Left lung (tissue), 14 donors: ENCODE measurements at places on chromosomes 16 and 17. TPM values are rescaled to one million over a fixed set of nuclear protein-coding genes. Genes with fewer than 3 reads are reported as not detected.

DNA sequence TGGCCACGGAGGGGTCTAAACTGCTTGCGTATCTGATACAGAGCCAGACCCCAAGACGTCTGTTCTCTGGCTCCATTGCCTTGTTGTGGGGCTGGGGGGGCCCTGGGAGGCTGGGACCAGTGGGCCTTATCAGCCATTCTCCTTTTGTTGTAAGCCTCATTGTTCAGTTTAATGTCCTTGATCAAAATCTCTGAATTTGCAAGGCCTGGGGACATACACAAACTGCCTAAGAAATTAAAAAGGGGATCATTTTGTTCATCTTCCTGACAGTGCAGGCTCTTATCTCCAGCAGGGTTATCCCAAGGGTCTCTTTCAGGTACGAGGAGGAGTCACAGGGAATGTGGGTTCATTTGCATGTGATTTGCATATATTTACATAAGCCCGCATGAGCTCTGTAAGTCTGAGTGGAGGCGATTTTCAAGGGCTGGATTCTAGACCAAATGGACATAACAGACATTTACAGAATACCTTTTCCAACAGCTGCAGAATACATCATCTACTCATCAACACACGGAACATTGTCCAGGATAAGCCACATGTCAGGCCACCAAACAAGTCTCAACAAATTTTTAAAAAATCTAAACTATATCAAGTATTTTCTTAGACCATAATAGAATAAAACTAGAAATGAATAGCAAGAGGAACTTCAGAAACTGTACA is 269.8 kb downstream of the RBFOX1 start:
- H3K36me3 ChIP-seq, result no peaks in the 10 kb centered on the region
- H3K27me3 ChIP-seq, result no peaks in the 10 kb centered on the region
- no peak for DNase-seq
- no peak overlapping the region for H3K27ac ChIP-seq
- H3K4me1 ChIP-seq, result no peaks in the 10 kb centered on the region

DNA sequence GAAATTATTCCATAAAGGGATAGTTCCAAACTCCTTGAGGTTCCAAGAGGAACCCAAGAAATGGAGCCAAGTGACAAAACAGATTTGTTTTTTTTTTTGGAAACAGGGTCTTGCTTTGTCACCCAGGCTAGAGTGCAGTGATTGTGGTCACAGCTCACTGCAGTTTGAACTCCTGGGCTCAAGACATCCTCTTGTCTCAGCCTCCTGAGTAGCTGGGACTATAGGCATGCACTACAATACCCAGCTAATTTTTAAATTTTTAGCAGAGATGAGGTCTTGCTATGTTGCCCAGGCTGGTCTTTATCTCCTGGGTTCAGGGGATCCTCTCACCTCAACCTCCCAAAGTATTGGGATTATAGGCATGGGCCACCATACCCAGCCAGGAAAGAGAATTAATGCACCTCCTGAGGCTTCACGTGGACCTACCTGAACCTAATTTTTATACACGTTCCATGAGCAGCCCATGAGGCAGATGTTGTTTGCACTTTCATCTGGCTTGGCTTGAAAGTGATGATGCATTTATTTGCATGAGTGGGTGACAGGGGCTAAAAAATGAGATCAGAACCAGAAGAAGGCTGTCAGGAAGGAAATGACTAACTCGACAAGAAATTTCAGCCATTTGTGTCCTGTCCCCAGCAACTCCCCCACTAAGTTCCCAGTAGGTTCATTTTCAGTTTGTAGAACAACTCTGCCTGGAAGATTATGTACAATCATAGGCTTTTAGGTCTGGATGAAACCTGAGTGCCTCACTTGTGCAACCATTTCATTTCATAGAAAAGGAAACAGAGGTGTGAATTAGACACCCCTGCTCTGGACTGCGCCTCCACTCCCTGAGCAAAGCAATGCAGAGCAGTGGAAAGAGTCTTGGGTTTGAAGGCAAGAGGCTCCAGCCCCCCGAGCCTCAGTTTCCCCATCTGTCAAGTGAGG is 10.3 kb upstream of the IRF8 start:
- H3K27me3 ChIP-seq, result peaks cover 27% of the 10 kb centered on the region
- H3K4me1 ChIP-seq, result peaks cover 4% of the 10 kb centered on the region
- H3K27ac ChIP-seq, result no peak overlapping the region
- no peak overlapping the region for H3K4me3 ChIP-seq
- H3K36me3 ChIP-seq, result no peaks in the 10 kb centered on the region

DNA sequence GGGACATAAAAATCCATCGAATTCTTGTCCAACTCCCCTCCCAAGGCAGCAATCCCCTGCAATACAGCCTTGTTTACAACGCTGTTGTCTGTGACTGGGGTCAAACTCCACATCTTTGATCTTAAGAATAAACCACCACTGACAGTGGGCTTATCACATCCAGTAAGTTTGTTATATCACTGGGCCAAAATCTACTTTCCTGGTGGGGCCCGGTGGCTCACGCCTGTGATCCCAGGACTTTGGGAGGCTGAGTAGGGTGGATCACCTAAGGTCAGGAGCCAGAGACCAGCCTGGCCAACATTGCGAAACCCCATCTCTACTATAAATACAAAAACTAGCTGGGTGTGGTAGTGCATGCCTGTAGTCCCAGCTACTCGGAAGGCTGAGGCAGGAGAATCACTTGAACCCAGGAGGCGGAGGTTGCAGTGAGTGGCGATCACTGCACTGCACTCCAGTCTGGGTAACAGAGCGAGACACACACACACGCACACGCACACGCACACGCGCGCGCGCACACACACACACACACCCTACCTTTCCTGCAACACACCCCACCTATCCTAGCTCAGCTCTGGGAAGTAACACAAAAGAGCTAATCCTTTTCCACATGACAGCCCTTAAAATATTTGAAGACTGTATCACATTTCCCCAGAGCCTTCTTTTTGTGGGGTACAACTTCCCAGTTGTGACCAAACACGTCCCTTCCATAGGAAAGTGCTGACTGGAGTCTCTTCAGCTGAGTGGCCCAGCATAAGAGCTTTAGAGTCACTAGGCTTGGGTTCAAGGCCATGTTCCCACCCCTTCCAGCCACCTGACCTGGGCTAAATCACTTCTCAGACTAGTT is 20.9 kb upstream of the ABCC1 start:
- no peak overlapping the region for H3K27ac ChIP-seq
- H3K4me3 ChIP-seq, result no peak overlapping the region
- no peaks in the 10 kb centered on the region for H3K4me1 ChIP-seq
- no peaks in the 10 kb centered on the region for H3K36me3 ChIP-seq
- no peaks in the 10 kb centered on the region for H3K27me3 ChIP-seq

Gene VWA3A
- polyA plus RNA-seq, result 7.1 TPM

Gene FBXL16
- 1.1 TPM for polyA plus RNA-seq

- no peak overlapping the region for H3K27ac ChIP-seq
- H3K27me3 ChIP-seq, result no peaks in the 10 kb centered on the region
- no peaks in the 10 kb centered on the region for H3K4me1 ChIP-seq
- H3K4me3 ChIP-seq, result no peak overlapping the region
These were observed 9.3 kb downstream of the JPT1 start for GRCh38 chr17:75144816-75145512.

Gene TLCD1
- polyA plus RNA-seq, result 8.1 TPM
